C1 segment of cervical spinal cord (tissue), 14 donors: ENCODE measurements at places on chromosomes 16 and 17.

GRCh38 chr17:19654342-19654886 is 5.9 kb downstream of the ALDH3A2 start:
- DNase-seq: no peak

GRCh38 chr17:44932787-44933097 is 14.8 kb downstream of the KIF18B start:
- DNase-seq: no peak

DNA sequence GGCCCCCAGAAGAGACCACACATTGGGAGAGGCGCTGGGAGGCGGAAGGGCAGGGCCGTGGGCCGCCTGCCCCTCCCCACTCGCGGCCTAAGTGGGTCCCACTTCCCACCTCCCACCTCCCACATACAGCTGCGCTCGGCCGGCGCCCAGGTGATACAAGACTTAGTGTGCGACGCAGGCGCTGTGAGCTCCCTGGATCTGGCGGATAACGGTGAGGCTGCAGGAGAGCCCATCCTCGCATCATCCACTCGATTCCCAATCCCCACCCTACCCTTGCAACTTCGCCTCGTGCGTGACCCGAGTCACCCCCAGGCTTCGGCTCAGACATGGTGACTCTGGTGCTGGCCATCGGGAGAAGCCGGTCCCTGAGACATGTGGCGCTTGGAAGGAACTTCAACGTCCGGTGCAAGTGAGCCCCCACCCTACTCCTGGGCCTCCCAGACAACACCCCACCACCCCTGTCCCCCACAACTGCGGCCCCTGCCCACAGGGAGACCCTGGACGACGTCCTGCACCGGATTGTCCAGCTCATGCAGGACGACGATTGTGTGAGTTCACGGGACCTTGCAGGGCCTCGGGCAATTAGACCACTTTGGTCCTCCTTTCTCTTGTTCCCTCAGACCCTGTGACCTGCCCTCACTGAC is 3.9 kb downstream of the CARMIL2 start:
- no peak for DNase-seq

DNA sequence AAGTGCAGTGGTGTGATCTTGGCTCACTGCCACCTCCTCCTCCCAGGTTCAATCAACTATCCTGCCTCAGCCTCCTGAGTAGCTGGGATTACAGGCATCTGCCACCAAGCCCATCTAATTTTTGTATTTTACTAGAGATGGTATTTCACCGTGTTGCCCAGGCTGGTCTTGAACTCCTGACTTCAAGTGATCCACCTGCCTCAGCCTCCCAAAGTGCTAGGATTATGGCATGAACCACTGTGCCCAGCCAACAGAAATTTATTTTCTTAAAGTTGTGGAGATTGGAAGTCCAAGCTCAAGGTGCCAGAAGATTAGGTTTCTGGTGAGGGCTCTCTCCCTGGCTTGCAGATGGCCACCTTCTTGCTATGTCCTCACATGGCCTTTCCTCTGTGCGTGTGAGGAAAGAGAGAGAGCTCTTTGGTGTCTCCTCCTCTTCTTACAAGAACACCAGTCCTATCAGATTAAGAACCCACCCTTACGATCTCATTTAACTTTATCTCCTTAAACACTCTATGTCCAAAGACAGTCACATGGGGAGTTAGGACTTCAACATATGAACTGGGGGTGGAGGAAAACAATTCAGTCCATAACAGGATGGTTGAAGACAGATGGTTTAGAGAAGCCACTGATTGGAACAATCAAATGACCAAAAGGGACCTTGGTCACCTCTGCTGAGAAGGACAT is 31.8 kb downstream of the C16orf82 start:
- no peak for DNase-seq

GRCh38 chr16:61289141-61289540 is 747.1 kb downstream of the CDH8 start:
- DNase-seq: no peak

DNA sequence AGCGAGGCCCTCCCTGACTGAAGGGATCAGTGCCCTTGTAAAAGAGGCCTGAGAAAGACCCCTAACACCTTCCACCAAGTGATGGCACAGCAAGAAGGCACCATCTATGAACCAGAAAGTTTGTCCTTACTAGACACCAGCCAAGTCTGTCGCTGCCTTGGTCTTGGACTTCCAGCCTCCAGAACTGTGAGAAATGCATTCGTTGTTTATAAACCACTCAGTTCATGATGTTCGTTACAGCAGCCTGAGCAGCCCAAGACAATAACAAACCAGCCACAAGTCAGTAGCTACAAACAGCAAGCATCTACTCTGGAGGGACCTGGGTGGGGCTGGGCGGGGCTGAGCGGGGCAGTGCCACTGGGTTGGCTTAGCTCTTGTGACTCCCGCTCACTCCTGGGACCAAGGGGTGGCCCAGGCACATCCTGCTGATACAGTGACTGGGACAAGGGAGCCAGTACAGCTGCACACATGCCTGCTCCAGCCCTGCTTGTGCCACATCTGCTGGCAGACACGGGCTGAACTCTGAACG is 234.9 kb downstream of the IRF8 start:
- DNase-seq: no peak
